ENCODE measurements at places on chromosomes 7 and 10. TPM values are rescaled to one million over a fixed set of nuclear protein-coding genes. Genes with fewer than 3 reads are reported as not detected.

The ZNF518A gene
- total RNA-seq = 7.8 TPM

The HKDC1 gene
- total RNA-seq = 6.8 TPM

The GAD2 gene
- total RNA-seq = not detected

The ELN gene
- 82.6 TPM for total RNA-seq

The GPER1 gene
- 3.2 TPM for total RNA-seq

The SPDYE16 gene
- not detected for total RNA-seq

The ITPRID1 gene
- not detected for total RNA-seq

The PTF1A gene
- not detected for total RNA-seq

The ABCC2 gene
- 1.2 TPM for total RNA-seq

The FAM241B gene
- 0.39 TPM for total RNA-seq

The SSC4D gene
- 0.65 TPM for total RNA-seq

The BMI1 gene
- total RNA-seq = 72.2 TPM

The CXCL12 gene
- 101 TPM for total RNA-seq

The GOLGA7B gene
- total RNA-seq = 0.03 TPM

The WASL gene
- total RNA-seq = 15.6 TPM

The CPXM2 gene
- total RNA-seq = 114 TPM

The MRLN gene
- total RNA-seq = not detected

The TEX47 gene
- total RNA-seq = not detected

The COL26A1 gene
- not detected for total RNA-seq

The TRIM50 gene
- total RNA-seq = not detected

The SYNPO2L gene
- not detected for total RNA-seq

The SLC25A28 gene
- total RNA-seq = 16.2 TPM

The IGFBP1 gene
- total RNA-seq = 10.2 TPM

The NUPR2 gene
- total RNA-seq = not detected

The HOXA3 gene
- 4.4 TPM for total RNA-seq

The EPHA1 gene
- not detected for total RNA-seq

The PILRA gene
- not detected for total RNA-seq

The TSPAN12 gene
- 5.2 TPM for total RNA-seq

The MMD2 gene
- total RNA-seq = not detected

The ASIC3 gene
- total RNA-seq = 0.26 TPM

The KIAA1549 gene
- total RNA-seq = 1.6 TPM

The ZSCAN25 gene
- total RNA-seq = 12.9 TPM

The IFT22 gene
- 25.3 TPM for total RNA-seq

The CRYGN gene
- total RNA-seq = not detected

The CHN2 gene
- total RNA-seq = not detected

The ZNF365 gene
- 6.0 TPM for total RNA-seq

The IPMK gene
- 8.5 TPM for total RNA-seq

The ZNF804B gene
- total RNA-seq = not detected

The PDK4 gene
- 3.6 TPM for total RNA-seq

The DYNC1I1 gene
- 1.5 TPM for total RNA-seq

The TAS2R41 gene
- total RNA-seq = not detected

The GTF2I gene
- 214 TPM for total RNA-seq

The LDB3 gene
- total RNA-seq = 0.96 TPM

The CCL24 gene
- not detected for total RNA-seq

The ANKRD61 gene
- total RNA-seq = 0.13 TPM

The TFPI2 gene
- total RNA-seq = 59.6 TPM

The AKR1C4 gene
- total RNA-seq = not detected

The TMEM254 gene
- total RNA-seq = 8.7 TPM

The DMTF1 gene
- total RNA-seq = 78.6 TPM

The LAMTOR4 gene
- total RNA-seq = 52.0 TPM

The GIMAP2 gene
- total RNA-seq = 0.43 TPM

The DGKB gene
- total RNA-seq = 0.13 TPM

The HERPUD2 gene
- 31.3 TPM for total RNA-seq

The HK1 gene
- 315 TPM for total RNA-seq

The AGAP5 gene
- total RNA-seq = 4.8 TPM

The CFTR gene
- total RNA-seq = not detected

The SLC16A12 gene
- 0.33 TPM for total RNA-seq

The CDH23 gene
- 0.13 TPM for total RNA-seq

Data from smooth muscle cell of the pulmonary artery (primary cell).